Right renal cortex interstitium (tissue), 3 donors: ENCODE measurements at places on chromosomes 3 and 15. TPM values are rescaled to one million over a fixed set of nuclear protein-coding genes. Genes with fewer than 3 reads are reported as not detected.

ZIC4 gene
- polyA plus RNA-seq: not detected

TASOR gene
- polyA plus RNA-seq: 82.7 TPM

LIPC gene
- 14.0 TPM for polyA plus RNA-seq

TMEM158 gene
- polyA plus RNA-seq: 5.4 TPM

OXNAD1 gene
- polyA plus RNA-seq: 18.2 TPM

PLA2G4B gene
- 5.3 TPM for polyA plus RNA-seq

MOBP gene
- polyA plus RNA-seq: 0.04 TPM

GOLGA6A gene
- polyA plus RNA-seq: 0.36 TPM

CCDC39 gene
- 5.2 TPM for polyA plus RNA-seq

CSPG4 gene
- polyA plus RNA-seq: 6.9 TPM

MCCC1 gene
- 55.6 TPM for polyA plus RNA-seq

ACP3 gene
- 63.9 TPM for polyA plus RNA-seq

SAMMSON gene
- 0.11 TPM for polyA plus RNA-seq

CHRFAM7A gene
- polyA plus RNA-seq: 1.7 TPM

GABRB3 gene
- polyA plus RNA-seq: 9.1 TPM

KLHL6 gene
- 1.2 TPM for polyA plus RNA-seq

ISL2 gene
- polyA plus RNA-seq: not detected

TEX55 gene
- not detected for polyA plus RNA-seq

SAMD7 gene
- polyA plus RNA-seq: not detected

LRTM1 gene
- not detected for polyA plus RNA-seq

IL17RD gene
- polyA plus RNA-seq: 45.2 TPM

PYGO1 gene
- polyA plus RNA-seq: 15.4 TPM

GHSR gene
- not detected for polyA plus RNA-seq

CYP19A1 gene
- 0.39 TPM for polyA plus RNA-seq

CEP152 gene
- polyA plus RNA-seq: 6.5 TPM

IRAK2 gene
- polyA plus RNA-seq: 0.99 TPM

IGSF10 gene
- polyA plus RNA-seq: 2.2 TPM

CPNE9 gene
- 0.14 TPM for polyA plus RNA-seq

GP5 gene
- 0.72 TPM for polyA plus RNA-seq

P2RY12 gene
- polyA plus RNA-seq: 1.5 TPM

LYZL4 gene
- not detected for polyA plus RNA-seq

IQCB1 gene
- polyA plus RNA-seq: 45.4 TPM

C2CD4A gene
- 0.20 TPM for polyA plus RNA-seq

GPR15 gene
- polyA plus RNA-seq: not detected

LEKR1 gene
- 2.5 TPM for polyA plus RNA-seq

PRSS50 gene
- polyA plus RNA-seq: 2.0 TPM

POU1F1 gene
- 0.14 TPM for polyA plus RNA-seq

CYP1A1 gene
- polyA plus RNA-seq: 0.07 TPM

CCDC54 gene
- 0.14 TPM for polyA plus RNA-seq

PEAK1 gene
- polyA plus RNA-seq: 25.9 TPM

GATM gene
- polyA plus RNA-seq: 213 TPM

MKRN3 gene
- polyA plus RNA-seq: 0.89 TPM
